ENCODE measurements at places on chromosomes 6 and 20.

DNA sequence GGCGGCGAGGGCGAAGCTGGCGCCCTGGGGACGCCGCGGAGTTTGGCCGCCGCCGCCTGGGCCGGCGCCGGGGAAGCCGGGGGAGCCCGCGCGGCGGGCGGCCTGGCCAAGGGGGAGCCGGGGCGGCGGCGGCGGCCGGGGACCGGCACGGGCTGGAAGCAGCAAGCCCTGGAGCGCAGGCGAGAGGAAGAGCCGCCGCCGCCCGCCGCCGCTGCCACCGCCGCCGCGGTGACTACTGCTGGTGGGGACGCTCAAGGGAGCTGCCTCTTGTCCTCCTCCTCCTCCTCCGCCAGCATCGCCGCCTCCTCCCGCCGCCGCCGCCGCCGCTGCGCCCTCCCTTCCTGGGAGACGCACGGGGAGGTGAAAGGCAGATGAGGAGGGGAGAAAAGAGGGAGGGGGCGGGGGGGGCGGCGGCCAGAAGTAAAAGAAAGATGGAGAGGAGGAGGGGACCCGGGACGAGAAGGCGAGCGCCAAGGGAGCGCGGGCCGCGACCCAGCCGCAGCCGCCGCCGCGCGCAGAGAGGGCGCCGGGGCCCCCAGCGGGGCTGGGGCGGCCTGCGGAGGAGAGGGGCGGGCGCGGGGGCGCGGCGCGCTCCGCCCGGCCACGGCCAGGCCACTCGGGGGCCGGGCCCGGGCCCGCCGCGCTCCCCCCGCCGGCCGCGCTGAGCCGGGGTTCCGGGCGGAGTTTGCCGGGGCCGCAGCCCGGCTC lies 846 bp downstream of the PDE10A start:
- DNase-seq, result no peak

- DNase-seq, result no peak
Measured at GRCh38 chr20:45792317-45793118, 764 bp downstream of the DNTTIP1 start.

DNA sequence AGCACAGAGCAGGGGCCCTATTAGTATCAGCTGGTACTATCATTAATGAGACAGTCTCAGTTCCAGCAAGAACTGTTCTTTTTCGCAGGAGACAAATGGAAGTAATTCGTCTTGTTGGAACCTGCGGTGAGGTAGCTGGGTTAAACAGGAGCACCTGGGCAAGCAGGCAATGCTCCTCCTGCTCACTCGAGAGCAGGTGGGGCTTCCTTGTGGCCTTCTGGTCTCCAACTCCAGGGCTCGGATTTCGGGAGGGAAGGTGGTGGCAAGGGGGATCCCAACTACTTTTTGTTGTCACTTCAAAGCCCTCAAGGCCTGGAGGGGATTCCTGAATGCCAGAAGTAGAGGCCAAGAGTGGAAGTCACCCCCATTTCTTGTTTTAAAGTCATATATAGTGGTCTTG lies 1.3 kb upstream of the SPEF1 start:
- DNase-seq, result no peak

DNA sequence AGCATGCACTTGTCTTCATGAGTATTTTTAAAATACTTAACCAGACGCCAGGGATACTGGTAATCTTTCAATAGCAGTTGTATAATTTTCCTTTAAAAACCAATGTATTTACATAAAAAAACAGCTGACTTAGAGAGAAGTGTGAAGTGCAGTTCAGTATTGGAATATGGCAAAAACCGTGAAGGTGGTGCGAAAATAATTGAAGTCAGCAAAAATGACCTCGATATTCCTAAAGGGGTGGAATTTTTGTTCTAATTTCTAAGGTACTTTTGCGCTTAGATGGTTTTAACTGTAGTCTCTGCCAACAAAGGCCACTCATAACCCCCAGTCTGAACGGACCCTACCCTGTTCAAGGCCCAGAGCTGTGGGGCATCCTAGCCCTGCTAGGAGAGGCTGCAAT lies 25.3 kb downstream of the GNAS-AS1 start:
- no peak for DNase-seq

GRCh38 chr6:39003072-39003471 lies 45.5 kb upstream of the GLP1R start:
- DNase-seq, result no peak

DNA sequence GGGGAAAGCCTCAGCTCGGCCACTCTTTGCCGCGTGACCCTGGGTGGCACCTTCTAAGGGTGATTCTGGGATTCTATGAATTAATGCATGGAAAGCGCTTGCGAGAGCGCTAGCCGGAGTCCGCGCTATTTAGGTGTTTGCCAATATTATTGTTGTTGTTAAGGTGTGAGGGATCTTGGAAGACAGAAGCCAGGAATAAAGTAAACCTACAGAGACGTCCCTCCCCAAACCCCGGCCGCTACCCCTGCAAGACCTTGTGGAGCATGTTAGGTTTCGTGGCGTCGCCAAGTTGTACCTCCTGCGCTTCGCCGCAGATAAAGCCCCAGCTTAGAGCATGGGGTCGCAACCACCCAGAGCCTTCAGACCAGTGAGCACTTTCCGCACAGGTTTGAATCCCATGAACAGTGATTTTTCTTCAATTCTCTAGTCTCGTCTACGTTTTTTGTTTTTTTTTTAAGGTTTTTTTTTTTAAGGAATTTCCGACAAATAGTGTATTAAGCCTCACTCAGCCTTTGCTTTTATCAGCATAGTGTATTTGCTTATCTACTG lies 16.9 kb upstream of the ZSCAN9 start:
- DNase-seq, result no peak

- DNase-seq, result no peak
Measured at GRCh38 chr6:13275435-13275989, 52.8 kb downstream of the TBC1D7 start.

- no peak for DNase-seq
Measured at GRCh38 chr6:30267423-30267822, 54.2 kb upstream of the TRIM26 start.

GRCh38 chr6:123648020-123648580 lies 11.3 kb upstream of the TRDN start:
- no peak for DNase-seq

GRCh38 chr6:84441456-84441855 lies 214.0 kb upstream of the CEP162 start:
- DNase-seq, result no peak

- no peak for DNase-seq
Measured at GRCh38 chr6:89221129-89221528, 4.0 kb upstream of the GABRR1 start.

GRCh38 chr6:166145751-166146150 lies 21.9 kb downstream of the TBXT start:
- no peak for DNase-seq

DNA sequence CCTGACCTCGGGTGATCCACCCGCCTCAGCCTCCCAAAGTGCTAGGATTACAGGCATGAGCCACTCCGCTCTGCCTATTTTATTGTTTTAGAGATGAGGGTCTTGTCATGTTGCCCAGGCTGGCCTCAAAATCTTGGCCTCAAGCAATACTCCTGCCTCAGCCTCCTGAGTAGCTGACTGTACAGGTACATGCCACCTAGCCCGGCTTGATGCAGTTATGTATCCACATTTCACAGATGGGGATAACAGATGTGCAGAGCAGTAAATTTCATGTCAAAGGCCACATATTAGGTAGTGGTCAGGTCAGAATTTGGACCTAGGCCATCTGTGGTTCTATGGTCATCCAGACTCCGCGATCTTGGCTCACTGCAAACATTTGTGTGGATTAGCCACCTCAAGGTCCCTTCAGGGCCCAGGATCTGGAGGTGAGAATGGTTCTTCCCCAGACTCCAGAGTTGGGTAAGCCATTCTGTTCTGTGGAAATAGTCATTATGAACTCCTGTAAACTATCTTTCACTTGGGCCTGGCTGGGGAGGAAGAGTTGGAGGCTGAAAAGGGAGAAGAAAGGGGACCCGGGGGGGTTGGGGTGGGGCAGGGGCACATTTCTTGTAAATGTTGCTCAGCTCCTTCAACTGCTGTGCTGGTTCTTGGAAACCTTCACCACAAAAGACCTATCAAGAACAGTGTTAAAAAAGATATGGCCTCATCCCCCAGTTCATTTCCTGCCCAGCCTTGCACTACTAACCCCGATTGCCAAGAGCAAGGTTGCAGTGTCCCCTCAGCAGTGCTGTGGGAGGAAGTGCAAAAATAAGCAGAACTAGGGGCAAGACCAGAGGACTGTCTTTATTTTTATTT lies 13.0 kb downstream of the PIM1 start:
- DNase-seq, result no peak

DNA sequence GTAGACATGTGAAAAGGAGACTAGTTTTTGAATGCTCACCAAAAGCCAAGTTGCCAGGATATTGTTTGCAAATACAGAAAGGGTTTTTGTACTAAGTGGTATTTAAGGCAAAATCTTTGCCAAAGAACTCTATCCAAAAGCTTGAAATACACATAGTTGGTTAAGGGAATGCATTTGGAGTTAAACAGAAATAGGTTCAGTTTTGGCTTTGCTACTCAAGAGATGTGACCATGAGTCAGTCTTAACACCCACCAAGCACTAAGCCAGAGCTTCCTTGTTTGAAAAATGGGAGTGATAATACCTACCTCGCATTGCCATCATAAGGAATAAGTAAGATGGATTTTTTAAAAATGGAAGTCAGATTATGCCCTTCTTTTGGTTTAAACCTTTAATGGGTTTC lies 191.7 kb upstream of the LAMP5 start:
- no peak for DNase-seq

DNA sequence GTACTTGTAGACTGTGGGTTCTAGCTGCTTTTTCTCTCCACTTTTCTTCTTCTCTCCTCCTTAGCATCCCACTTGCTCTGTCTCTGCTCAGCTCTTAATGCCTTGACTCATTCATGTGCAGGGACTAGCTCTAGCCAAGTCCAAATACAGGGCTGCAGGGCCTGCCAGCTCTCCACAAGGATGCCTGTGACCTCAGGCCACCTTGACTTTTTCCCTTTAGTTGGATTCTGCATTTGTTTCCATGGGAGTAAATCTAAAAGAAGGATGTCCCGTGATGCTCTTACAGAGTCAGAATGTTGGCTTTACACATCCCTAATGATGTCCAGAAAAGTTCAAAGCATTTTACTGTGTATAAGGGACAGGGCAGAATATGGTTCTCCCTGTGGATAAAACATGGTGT lies 101.8 kb upstream of the PREP start:
- DNase-seq, result no peak

GRCh38 chr6:27642744-27643456 lies 170.0 kb upstream of the ZNF184 start:
- no peak for DNase-seq

- peak; percentile 4 for DNase-seq
Measured at GRCh38 chr6:7424967-7425807, 35.6 kb downstream of the RIOK1 start.

DNA sequence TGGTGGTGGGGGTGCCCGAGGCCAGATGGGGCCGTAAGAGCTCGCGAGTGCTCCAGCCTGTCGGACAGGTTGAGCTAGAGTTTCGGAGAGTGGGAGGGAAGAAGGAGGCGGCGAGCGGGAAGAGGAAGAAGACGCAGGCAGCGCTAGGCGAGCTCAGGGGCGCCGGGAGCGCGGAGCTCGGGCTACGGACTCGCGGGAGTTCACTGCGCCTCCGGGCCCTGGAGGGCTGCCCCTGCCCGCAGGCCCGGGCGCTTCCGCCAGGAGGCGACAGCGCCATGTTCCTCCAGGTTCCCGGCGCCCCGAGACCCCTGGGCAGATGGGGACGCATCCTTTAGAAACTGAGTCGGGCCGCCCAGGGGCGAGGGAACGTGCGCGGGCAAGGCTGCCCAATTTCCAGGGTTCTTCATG lies 984 bp downstream of the TFAP2C start:
- no peak for DNase-seq

DNA sequence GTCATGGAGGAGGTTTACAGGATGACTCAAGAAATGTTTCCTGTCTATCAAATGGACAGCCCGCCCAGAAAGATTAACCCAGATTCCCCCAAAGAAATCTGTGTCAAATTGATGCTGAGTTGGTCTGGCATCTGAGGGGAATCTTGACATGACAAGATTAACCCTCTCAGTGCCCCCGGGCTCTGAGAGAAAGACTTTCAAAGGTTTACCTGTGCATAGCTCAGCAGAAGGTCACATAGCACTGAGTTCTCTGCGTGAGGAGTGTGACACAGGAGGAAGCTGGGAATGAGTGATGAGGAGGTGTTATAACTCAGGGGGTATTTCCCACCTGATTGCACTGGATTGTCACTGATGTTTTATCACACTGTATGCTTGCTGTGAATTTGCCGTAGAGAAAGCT lies 601.2 kb downstream of the DHX35 start:
- DNase-seq, result no peak

GRCh38 chr6:134723081-134723871 lies 226.6 kb downstream of the ALDH8A1 start:
- peak; percentile 17 for DNase-seq

GRCh38 chr6:74070091-74070490 lies 374.1 kb downstream of the CD109 start:
- no peak for DNase-seq

- DNase-seq, result no peak
Measured at GRCh38 chr20:10802236-10802635, 128.4 kb upstream of the JAG1 start.

GRCh38 chr6:140773276-140773675 lies 1359.4 kb upstream of the GJE1 start:
- no peak for DNase-seq

DNA sequence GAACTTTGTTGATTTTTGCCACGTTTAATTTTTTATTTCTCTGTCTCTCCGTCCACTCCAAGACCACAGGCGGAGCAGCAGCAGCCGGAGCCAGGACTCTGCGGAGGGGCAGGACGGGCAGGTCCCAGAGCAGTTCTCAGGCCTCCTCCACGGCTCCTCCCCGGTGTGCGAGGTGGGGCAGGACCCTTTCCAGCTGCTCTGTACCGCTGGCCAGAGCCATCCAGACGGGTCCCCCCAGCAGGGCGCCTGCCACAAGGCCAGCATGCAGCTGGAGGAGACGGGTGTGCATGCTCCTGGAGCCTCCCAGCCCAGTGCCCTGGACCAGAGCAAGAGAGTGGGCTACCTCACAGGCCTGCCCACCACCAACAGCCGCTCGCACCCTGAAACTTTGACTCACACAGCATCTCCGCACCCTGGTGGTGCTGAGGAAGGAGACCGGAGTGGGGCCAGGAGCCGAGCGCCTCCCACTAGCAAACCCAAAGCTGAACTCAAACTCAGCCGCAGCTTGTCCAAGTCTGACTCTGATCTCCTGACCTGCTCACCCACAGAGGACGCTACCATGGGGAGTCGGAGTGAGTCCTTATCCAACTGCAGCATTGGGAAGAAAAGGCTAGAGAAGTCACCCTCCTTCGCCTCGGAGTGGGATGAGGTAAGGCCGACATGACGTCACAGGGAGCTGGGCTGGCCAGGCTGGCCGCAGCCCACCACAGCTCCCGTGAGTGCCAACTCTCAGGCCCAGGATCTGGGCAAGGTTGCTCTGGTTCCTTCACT lies 123.5 kb downstream of the TCP11 start:
- DNase-seq, result no peak

DNA sequence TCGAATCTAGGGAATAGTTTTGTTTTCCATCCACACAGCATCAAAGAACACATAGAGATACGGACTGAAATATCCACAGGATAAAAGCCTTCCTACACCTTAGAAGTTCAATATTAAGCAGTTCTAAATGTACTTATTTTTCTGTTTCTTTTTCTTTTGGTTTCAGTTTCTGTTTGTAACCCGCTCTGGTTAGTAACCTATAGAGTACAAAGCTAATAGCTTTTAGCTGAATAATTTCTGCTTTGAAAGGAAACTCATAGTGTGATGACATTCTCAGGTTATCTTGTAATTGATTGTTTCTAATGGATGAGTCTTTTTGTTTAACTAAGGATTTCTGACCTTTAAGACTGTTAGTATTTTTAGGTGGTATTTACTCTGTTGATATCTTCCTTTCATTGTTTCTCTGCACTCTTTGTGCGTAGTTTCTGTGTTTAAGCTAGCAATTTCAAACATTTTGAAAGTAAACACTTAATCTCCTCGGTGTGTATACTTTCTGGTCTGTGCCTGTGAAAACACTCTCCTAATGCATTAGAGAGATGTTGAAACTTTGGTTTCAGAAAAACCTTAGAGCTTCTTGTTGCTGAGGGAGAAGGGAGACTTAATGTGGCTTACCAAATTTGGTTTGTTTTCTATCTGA lies 385.5 kb downstream of the HDGFL1 start:
- DNase-seq, result no peak

All from NCI-H1436 (cell line).